Testis (tissue), 5 donors: ENCODE measurements at places on chromosomes 11 and 22.
A peak's percentile ranks its signal among the peaks of the same experiment; 100 is the strongest.

GRCh38 chr11:121191818-121192217 lies 90.8 kb downstream of the TECTA start:
- no peak for DNase-seq

- no peak for DNase-seq
Observed at GRCh38 chr11:104836691-104837090, 61.6 kb downstream of the CASP12 start.

DNA sequence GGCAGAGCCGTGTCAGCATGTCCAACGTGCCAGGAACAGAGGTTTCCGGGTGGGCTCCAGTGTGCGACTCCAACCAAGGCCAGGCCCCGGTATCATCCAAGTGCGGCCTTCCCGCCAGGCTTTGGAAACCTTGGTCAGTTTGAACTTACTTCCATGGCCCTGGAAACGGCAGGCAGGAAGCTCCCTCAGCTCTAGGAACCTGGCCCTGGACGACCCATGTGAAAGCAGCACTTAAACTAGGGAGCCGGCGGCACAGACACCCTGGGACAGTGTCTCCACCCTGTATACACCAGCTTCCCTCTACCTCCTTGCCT lies 65.2 kb downstream of the MYH9 start:
- no peak for DNase-seq

GRCh38 chr22:27651486-27651885 lies 150.1 kb downstream of the MN1 start:
- DNase-seq: peak; percentile 44

GRCh38 chr11:36791957-36792356 lies 193.9 kb upstream of the RAG2 start:
- no peak for DNase-seq

GRCh38 chr11:108927791-108928545 lies 263.1 kb downstream of the DDX10 start:
- DNase-seq: no peak

DNA sequence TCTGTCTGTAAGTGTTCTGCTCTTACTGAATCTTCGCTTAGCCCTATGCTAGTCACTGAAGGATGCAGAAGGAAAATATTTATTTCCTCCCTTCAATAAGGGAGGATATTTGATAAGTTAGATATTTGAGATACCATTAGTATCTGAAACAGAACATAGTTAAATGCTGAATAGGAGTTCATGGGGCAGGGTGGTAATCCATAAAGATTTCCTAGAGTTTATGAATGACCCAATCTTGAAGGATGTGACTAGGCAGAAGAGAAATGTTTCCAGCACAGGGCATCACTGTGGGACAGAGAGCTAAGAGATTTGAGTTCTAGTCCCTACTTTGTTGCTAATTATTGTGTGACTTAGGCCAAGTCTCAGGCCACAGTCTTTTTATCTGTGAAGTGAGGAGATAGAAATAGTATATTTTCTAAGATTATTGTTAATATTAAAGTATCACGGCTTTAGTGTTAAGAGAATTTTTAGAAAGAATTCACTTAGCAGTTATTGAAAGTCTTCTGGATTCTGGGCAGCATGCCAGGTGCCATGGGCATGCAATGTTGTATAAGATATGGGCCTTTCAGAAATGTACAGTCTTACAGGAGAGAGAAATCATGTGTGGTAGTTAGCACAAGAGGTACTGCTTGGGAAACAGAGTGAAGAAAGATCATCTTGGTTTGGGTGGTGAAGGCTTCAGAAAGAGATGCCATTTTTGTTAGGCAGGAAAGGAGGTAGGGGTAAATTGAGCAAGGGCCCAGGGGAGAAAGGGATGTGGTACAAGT lies 24.0 kb downstream of the SWAP70 start:
- DNase-seq: no peak

DNA sequence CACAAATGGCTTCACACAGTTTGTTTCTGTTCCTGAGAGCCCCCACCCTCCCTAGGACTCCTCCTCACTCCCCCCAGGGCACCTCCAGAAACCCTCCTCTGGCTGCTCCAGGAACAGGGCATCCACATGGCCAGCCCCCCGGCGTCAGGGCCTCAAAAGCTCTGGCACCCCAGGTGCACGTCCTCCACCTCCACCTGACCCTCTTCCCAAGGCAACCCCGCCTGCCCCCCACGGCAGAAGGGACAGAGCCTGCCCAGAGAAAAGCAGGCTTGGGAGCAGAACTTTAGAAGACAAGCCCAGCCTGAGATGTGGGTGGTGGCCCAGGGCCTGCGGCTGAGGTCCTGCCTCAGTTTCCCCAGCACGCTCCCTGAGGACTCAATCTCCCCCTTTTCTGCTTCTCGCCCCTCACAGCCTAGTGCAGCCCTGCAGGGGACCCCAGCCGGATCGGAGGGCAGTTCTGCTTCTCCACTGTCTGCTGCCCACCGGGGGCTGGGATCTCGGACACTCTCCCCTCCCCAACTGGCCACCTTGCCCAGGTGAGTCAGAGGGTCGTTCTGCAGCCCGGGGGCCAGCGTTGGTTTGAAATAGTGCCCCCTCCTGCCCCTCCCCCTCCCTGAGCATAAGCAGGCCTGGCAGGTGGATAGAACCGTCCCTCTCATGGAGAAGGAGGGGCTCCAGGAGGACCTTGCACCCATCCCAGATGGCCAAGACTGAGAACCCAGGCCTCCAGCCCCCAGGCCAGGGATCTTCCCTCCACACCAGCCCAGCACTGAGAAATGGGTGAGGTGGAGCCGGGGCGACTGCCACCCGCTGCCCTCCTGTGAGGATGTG lies 2.4 kb upstream of the TRABD start:
- no peak for DNase-seq

DNA sequence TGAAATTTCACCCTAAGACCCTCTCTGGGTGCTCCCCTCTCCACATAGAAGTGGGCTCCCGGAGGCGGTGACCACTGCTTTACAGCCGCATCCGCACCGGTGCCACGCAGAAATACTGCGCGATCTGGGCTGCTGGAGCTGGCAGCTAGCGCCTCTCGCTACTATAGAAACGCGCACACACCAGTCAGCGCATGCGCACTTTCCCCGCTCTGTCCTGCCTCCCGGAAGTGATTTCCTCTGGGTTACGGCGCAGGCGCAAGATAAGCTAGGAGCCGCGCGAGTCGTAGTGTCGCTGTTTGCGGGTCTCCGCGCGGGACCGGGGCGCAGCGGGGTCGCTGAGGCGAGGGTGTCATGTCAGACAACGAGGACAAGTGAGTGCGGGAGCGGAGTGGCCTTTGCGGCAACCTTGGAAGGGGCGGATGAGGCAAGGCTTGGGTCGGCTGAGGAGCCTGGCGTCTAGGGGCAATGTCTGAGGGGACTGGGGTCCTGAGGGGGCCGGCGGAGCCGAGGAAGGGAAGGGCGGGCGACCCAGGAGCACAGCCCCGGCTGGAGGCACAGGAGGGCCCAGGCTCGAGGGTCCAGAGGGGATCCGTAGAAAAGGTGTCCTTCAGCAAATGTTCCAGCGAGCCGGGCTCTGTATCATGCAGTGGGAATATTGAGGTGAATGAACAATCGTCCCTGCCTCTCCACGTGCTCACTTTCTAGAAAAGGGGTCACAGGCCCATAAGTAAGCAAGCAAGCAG lies at the start of the genes C22orf23 and POLR2F:
Gene C22orf23 (minus strand): TSS at position 165 of the 743 bp plus-strand sequence. CDS start 452 bp downstream, outside the sequence.
Gene POLR2F (plus strand): TSS at position 263 of the 743 bp plus-strand sequence. CDS start 89 bp downstream, at position 352.
- peak; percentile 97 for DNase-seq

DNA sequence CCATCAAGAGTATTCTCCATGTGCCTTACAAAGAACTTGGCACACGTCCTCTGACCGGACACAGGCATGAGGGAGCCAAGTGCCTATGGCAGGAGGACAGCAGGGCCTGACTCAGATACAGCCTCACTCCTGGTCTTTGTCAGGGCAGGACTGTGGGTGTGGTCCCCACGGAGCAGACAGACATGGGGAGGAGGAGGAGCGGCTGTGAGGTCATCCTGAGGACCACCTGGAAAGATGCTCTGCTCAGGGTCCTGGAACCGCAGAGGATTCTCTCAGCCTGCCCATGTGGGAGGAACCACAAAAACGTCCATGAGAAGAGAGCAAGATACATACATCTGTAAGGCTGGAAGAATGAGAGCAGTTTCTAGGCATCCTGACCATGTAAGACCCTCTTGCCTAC lies 576.3 kb downstream of the BRD1 start:
- no peak for DNase-seq

DNA sequence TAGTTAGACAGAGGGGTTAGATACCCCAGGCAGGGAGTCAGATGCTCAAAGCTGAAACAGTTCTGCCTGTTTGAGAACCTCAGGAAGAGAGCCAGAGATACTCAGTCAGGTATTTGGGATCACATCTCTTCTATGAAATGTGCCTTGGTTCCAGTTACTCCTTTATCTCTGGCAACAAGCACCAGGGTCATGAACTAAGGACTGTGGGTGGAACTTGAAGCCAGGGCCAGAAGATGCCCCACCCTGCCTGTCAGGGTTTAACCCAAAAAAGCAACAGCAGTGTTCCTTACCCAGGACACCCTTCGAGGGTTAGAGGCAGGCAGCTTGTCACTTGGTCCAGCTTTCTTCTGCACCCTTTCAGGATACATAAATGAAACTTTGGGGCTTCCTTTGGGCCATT lies 15.0 kb upstream of the WT1 start:
- no peak for DNase-seq

DNA sequence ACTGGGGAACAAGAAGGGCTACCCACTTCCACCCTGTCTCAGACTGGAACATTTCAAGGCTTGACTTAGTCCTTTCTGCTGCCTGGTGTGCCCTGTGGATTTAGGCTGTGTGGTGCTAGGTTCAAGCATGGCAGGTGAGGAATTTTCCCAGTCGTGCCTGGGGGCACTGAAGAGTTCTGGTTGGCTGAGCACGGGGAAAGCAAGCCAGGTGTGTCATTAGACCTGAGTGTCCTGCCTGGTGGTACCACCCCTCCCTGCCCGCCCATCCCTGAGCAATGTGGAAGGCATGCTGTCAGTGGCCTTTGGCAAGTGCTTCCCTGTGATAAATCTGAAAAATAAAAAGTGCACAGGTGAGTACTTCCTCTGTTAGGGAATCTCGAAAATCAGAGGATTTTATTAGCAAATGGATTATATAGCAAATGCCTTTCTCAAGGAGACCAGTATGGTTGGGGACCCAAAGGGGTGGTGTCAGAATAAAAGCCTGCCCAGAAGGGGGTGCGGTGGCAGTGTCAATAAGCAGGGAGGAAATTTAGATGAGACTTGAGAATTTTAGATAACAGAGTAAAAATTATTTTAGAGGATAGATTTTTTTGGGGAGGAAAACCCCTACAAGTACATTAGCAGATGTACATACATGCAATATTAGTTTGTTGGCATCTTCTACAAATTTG lies 22.8 kb downstream of the TEAD1 start:
- no peak for DNase-seq

GRCh38 chr11:44774731-44775130 lies 48.0 kb downstream of the TSPAN18 start:
- DNase-seq: no peak
